Sigmoid colon (tissue), 7 donors: ENCODE measurements at places on chromosomes 4 and X.

- DNase-seq = no peak
Observed at GRCh38 chr4:89640620-89641366, 196.2 kb downstream of the SNCA start.

GRCh38 chr4:155973639-155974475 lies 20.2 kb upstream of the CTSO start:
- DNase-seq = no peak

- no peak for DNase-seq
Observed at GRCh38 chr4:10647846-10648245, 36.7 kb downstream of the CLNK start.

GRCh38 chr4:24158031-24158430 lies 268.2 kb upstream of the PPARGC1A start:
- no peak for DNase-seq

DNA sequence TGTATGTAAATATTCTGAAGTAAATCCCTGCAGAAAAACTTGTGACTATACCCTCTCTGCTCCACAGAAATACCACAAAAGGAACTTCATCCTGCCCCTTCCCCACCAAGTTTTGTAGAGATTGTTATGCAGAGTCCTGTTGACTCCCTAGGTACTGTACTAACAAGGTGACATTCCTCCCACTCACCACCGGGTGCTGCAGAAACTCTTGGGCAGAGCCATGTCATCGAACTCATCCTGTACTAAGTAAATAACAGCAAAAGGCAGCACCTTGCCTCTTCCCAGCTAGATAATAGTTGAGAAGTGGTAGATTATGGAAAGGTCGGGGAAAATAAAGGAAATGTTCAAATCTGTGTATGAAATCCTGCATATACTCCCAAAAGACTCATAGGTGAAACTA lies 233.3 kb downstream of the STPG2 start:
- no peak for DNase-seq

DNA sequence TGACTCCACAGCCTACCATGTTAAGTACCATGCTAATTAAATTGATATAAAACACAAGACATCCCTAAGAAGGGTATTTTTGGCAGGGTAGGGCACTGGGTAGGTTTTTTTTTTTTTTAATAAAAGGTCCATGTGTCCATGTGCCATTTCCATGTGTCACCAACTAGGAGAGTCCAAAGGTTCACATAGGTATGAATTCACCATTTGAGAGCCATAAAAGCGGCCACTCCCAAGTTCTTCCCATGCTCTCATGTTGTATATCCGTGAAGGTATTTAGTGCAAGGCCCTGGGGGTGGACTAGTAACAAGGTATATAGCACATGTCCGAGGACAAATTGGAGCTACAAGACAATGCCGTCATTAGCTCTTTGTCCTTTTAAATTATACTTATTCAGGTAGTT lies 107.3 kb downstream of the PDE5A start:
- DNase-seq = no peak

DNA sequence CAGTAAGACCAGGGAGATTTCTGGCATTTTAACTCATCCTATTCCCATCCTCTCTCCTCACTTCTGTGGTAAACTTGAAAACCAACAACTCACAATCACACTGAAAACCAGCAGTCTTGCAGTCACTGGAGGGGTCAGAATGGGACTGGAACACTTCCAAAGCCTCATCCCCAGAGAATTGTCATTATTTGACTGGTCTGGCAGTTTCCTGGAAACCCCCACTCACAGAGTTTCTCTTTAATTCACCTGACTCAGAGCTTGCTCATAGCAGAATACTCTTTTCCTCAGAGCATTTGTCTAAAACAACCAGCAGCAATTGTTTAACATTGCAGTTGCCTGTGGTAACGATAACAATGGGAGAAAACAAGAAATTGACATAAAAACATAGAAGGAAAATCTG lies 7.3 kb upstream of the RAB9B start:
- no peak for DNase-seq

DNA sequence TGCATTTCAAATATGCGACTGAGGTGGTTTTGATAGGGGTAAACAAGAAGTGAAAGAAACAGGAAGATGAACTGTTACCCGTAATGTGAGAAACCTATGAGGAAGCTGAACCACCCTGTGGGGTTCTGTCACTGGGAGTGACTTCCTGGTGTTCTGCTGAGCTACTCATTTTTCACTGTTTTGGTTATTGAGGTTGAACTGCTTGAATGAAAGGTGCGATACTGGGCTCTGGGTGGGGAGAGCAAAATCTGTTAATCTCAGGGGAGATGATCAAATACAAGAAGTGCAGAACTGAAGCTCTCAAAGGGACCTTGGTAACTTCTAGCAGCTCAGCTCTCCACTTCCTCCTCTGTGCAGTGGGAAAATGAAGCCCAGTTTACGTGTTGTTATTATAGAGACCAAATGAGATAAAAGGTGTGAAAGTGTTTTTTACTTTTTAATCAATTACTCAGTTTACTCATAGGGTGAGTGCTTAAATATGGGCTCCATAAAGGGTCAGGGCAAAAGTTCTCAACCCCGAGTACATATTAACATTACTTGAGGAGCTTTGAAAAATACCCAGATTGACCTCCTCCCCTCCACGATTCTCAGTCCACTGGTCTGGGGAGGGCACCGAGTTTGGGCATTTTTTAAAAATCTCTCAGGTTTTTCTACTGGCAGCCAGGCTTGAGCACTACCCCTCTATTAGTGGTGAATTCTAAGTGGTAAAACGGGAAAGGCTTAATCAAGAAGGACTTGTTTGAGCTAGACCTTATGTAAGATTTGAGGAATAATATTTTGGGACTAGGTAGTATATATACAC lies 66.7 kb downstream of the COQ2 start:
- DNase-seq = no peak

DNA sequence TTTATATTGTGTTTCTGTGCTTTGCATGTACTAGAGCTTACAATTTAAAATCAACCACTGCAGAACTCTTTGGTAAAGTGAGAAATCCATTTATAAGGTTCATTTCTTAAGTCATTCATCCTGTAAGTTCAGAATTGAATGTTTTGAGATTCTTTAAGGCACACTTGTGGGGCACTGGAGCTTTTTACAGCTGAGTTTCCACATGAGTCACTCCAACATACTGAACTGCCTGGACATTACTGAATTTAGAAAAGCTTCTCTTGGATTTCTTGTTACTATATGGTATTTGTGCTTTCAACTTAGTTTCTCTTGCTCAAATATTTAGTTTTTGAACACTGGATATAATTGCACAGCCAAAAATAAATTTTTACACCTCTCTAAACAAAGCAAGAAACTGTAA lies 226.3 kb downstream of the PACRGL start:
- no peak for DNase-seq

- no peak for DNase-seq
Observed at GRCh38 chr4:103105558-103106356, 6.1 kb upstream of the BDH2 start.

DNA sequence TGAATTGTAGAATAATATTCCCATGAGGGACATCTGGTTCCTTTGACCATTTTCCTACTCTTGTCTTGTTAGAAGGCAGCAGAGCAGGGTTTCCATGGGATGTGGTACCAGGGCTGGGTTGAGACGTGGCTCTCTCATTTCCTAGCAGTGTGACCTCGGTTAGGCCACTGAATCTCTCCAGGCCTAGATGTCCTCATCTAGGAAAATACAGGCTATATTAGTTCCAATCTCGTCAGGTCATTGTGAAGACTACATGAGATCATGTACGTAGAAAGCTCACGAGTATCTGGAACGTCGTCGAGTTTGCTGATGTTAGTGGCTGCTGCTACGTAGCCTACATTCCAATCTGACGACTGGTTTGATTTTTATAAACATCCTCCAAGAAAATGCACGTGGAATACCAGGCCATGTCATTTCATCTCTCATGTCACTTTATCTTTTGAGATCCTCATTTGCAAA lies 278.2 kb upstream of the GATB start:
- no peak for DNase-seq

DNA sequence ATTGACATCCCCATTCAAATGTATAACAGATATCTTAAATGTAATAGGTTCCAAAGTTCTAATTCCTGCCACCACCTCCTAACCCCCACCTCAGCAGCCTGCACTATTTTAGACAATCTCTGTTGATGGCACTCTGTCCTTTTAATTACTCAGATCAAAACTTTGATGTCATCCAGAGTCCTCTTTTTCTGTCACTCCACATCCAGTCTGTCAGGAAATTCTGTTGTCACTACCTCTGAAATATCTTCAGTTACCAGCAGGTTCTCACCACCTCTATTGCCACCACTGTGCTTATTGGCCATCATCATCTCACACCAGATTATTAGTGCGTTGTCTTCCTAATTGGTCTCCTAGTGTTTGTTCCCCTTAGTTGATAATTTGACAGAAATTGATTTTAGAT lies 76.2 kb downstream of the PTPN13 start:
- DNase-seq = no peak

GRCh38 chr4:170938588-170938987 lies 848.8 kb upstream of the AADAT start:
- DNase-seq = no peak
